ENCODE measurements at places on chromosomes 5 and 9. TPM values are rescaled to one million over a fixed set of nuclear protein-coding genes. Genes with fewer than 3 reads are reported as not detected.

The CCDC180 gene
- total RNA-seq = 2.0 TPM

The CCDC152 gene
- total RNA-seq = 7.9 TPM

The KCNIP1 gene
- total RNA-seq = not detected

The ARL10 gene
- 3.9 TPM for total RNA-seq

DNA sequence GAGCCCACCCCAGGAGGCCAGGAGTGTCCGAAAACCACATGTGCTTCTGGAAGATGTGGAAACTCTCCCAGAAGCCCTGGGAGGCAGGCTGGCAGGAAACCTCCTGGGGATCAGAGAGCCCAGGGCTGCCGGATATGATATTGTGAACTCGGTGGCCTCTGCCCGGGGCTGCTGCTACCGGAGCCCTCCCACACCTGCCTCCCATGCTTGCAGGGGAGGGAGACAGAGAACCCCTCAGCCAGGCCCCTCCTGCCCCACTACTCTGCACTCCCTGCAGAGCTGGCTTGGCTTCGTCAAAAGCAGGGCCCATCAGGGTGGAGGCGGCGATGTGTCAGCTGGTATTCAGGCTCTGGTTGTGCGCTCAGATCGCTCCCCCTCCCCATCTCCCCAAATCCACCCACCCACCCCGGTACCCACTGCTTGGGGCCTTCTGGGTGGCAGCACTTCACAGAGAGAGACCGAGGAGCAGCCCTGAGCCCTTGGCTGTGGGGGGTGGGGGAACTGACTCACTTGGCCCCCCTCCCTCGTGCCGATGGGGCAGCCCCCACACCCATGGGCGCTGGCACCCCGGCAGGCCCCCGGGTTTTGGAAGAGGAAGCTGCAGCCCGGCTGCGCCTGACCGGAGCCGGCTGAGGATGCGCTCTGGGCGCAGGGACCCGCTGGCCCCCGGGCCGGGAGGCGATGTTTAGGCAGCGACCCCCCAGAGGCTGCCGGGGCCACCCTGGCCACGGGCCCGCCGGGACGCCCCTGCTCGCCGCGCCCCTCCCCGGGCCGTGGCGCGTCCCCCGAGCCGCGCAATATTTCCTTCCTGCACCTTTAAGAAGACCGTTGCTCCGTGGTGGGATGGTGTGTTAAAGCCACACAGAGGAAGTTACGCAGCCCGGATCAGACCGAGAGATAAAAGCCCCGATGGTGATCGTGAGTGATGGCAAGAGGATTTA, 786 bp upstream of the NTNG2 start:
- H3K4me3 ChIP-seq = peak overlapping the region; percentile 84
- DNase-seq = peak; percentile 65
- H3K36me3 ChIP-seq = peaks cover 1% of the 10 kb centered on the region
- no peak overlapping the region for H3K27ac ChIP-seq

DNA sequence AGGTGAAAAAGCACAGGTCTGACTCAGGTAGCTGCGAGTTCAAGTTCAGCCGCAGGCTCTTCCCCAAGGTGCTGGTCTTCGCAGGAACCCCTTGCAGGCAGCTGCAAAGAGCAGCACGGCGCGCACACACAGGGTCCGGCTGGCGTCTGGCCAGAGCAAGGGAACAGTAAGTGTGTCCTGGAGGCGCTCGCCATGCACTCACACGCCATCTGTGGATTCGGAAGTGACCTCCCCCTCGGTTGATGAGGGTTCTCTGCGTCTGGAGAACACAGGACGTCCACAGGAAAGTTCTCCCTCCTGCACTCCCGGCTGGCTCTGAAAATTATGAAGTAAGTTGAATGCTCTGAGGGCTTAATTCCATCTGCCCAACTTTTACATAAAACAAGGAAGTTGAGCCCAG, 14.0 kb upstream of the EGFL7 start:
- H3K4me3 ChIP-seq = no peak overlapping the region
- H3K36me3 ChIP-seq = no peaks in the 10 kb centered on the region
- no peaks in the 10 kb centered on the region for H3K4me1 ChIP-seq
- no peak for DNase-seq
- H3K27ac ChIP-seq = no peak overlapping the region

DNA sequence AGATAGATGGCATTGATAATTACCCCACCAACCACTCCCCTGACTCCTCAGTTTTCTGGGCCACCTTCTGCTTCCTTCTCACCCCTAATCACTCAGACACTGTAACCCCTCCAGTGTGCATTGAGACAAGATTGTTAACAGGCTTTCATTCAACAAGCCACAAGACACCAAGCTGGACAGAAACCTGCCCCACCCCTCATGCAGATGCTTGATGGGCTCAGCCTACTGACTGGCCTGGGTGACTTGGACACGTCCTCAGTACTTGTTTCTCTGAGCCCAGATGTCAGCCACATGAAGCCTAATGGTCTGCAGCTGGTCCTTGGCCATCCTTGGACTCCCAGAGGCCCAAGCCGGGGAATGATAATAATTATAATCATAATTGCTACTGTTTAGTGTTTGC, 71.4 kb upstream of the SMIM23 start:
- no peak overlapping the region for H3K27ac ChIP-seq
- peaks cover 6% of the 10 kb centered on the region for H3K27me3 ChIP-seq
- H3K4me1 ChIP-seq = no peaks in the 10 kb centered on the region
- H3K36me3 ChIP-seq = no peaks in the 10 kb centered on the region

- H3K36me3 ChIP-seq = no peaks in the 10 kb centered on the region
- H3K4me3 ChIP-seq = no peak overlapping the region
- peak; percentile 25 for DNase-seq
- H3K27ac ChIP-seq = no peak overlapping the region
- H3K4me1 ChIP-seq = no peaks in the 10 kb centered on the region
Observed at GRCh38 chr9:38727497-38728001, 7.6 kb upstream of the FAM240B start.

DNA sequence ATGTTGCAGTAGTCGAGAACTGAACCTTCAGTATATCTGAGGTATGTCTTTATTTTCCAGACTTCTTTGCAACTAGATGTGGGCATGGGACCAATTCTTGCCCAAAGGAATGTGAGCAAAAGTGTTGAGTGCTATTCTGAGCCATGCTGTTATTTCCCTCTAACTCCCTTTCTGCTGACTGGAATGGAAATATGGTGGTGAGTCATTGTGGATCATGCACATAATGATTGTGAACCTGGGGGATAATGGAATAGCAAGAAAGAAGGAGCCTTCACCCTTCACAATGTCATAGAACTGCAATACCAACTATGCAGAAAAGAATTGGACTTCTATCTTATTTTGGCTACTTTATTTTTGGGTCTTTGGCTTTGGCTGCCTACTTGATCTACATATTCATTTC, 10.3 kb upstream of the DOCK2 start:
- no peaks in the 10 kb centered on the region for H3K36me3 ChIP-seq
- peaks cover 3% of the 10 kb centered on the region for H3K27me3 ChIP-seq
- no peak for DNase-seq
- no peak overlapping the region for H3K4me3 ChIP-seq
- no peak overlapping the region for H3K27ac ChIP-seq

DNA sequence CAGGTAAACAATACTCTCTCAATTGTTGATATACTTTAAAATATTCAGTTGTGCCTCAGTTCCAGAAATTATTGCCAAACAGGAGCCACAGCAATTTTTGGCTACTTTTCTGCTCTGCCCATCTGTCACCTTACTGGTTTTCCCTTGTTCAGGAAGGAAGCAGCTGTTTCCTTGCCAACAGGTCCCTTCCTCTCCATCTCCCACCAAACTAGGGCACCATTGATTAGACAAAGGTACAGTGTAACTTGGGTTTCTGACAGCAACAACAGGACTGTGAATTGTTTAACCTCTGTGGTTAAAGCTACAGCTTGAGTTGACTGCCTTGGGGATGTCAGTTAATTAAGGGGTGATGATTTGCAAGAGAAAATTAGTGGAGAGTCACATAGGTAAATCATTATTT, 76.9 kb downstream of the PIP5K1B start:
- DNase-seq = no peak
- H3K4me1 ChIP-seq = peaks cover 16% of the 10 kb centered on the region
- peak overlapping the region; percentile 7 for H3K4me3 ChIP-seq
- H3K27ac ChIP-seq = no peak overlapping the region

DNA sequence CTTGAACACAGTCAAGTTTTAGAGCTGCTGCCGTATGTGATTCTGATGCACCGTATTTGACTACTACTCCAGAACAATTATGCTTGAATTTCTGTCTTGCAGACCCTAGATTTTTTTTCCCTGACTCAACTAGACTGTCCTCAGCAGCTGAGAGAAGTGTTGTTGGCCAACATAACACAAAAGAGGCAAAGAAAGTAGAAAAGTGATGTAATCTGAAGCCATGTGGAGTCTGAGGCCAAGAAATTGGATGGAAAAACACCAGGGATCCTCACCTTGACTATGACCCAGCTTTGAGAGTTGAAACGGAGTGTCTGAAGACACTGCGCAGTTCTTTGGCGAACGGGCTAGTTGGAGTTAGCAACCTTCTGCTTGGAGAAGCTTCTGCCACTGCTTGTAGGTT, 36.3 kb upstream of the FGF1 start:
- peaks cover 11% of the 10 kb centered on the region for H3K4me1 ChIP-seq
- H3K36me3 ChIP-seq = no peaks in the 10 kb centered on the region
- DNase-seq = no peak
- no peak overlapping the region for H3K27ac ChIP-seq
- H3K4me3 ChIP-seq = no peak overlapping the region

DNA sequence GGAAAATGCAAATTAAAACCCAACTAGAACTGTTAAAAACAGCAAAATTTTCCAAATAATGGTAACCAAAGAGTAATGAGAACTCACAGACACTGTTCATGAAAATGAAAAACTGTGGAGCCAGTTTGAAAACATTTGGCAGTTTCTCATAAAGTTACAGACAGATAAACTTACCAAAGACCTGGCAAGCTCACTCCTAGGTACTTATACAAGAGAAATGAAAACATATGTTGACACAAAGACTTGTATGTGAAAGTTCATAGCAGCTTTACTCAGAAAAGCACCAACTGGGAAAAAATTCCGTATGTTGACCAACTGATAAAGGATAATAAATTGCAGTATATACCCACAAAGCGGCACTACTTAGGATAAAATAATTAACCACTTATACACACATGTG, 10.3 kb downstream of the ZNF782 start:
- no peaks in the 10 kb centered on the region for H3K27me3 ChIP-seq
- H3K36me3 ChIP-seq = peaks cover 71% of the 10 kb centered on the region
- peaks cover 28% of the 10 kb centered on the region for H3K4me1 ChIP-seq
- DNase-seq = no peak
- no peak overlapping the region for H3K27ac ChIP-seq

- H3K27ac ChIP-seq = no peak overlapping the region
- no peaks in the 10 kb centered on the region for H3K36me3 ChIP-seq
- DNase-seq = no peak
- H3K27me3 ChIP-seq = peaks cover 5% of the 10 kb centered on the region
Observed at GRCh38 chr9:77534376-77535057, 113.6 kb downstream of the GNA14 start.

- DNase-seq = no peak
- H3K27me3 ChIP-seq = no peaks in the 10 kb centered on the region
- H3K4me3 ChIP-seq = no peak overlapping the region
- H3K36me3 ChIP-seq = no peaks in the 10 kb centered on the region
- no peaks in the 10 kb centered on the region for H3K4me1 ChIP-seq
Observed at GRCh38 chr5:44002381-44002901, 386.8 kb downstream of the FGF10 start.

GRCh38 chr9:93827545-93828330, 127.4 kb downstream of the BARX1 start:
- peaks cover 8% of the 10 kb centered on the region for H3K4me1 ChIP-seq
- H3K36me3 ChIP-seq = no peaks in the 10 kb centered on the region
- DNase-seq = peak; percentile 46
- H3K27me3 ChIP-seq = peaks cover 40% of the 10 kb centered on the region
- H3K4me3 ChIP-seq = no peak overlapping the region

- no peaks in the 10 kb centered on the region for H3K36me3 ChIP-seq
- H3K4me1 ChIP-seq = no peaks in the 10 kb centered on the region
- peak; percentile 20 for DNase-seq
- no peak overlapping the region for H3K4me3 ChIP-seq
- no peak overlapping the region for H3K27ac ChIP-seq
Observed at GRCh38 chr5:156800929-156801328, 49.2 kb upstream of the PPP1R2B start.

- H3K27ac ChIP-seq = no peak within 1 kb of the TSS
- H3K4me1 ChIP-seq = peaks cover 16% of the 10 kb centered on the region
- H3K4me3 ChIP-seq = peak within 1 kb of the TSS; percentile 80
- H3K36me3 ChIP-seq = peaks cover 2% of the 10 kb centered on the region
- peaks cover 11% of the 10 kb centered on the region for H3K27me3 ChIP-seq
- peak; percentile 67 for DNase-seq
Observed at GRCh38 chr5:76818844-76819831, at the start of gene F2RL1. Gene F2RL1, plus strand, starts transcription at chr5:76819030. Its CDS starts 153 bp downstream, at chr5:76819183.

DNA sequence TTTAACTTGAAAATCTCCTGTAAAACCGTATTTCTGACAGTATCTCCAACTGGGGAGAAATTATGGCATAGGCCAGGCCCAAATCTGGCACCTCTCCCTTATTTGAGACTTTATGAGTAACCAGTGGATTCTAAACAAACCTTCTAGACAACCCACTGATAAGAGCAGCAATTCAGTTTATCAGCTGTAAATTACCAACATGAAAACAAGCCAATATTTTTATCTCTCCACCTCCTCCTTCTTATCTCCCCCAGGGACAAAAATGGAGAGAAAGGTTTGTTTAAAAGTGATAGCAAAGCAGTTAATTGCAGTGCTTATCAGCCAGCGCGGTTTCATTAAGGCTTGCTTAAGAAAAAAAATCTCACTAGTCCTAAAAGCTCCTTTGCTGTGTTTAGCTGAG, 53.8 kb downstream of the KCNV2 start:
- no peak overlapping the region for H3K27ac ChIP-seq
- DNase-seq = no peak
- peaks cover 4% of the 10 kb centered on the region for H3K4me1 ChIP-seq
- no peaks in the 10 kb centered on the region for H3K27me3 ChIP-seq
- H3K4me3 ChIP-seq = no peak overlapping the region

- H3K27me3 ChIP-seq = no peaks in the 10 kb centered on the region
- no peak overlapping the region for H3K4me3 ChIP-seq
- peak overlapping the region; percentile 100 for H3K27ac ChIP-seq
- H3K4me1 ChIP-seq = peaks cover 87% of the 10 kb centered on the region
Observed at GRCh38 chr5:157175071-157175612, 5.5 kb upstream of the ITK start.

DNA sequence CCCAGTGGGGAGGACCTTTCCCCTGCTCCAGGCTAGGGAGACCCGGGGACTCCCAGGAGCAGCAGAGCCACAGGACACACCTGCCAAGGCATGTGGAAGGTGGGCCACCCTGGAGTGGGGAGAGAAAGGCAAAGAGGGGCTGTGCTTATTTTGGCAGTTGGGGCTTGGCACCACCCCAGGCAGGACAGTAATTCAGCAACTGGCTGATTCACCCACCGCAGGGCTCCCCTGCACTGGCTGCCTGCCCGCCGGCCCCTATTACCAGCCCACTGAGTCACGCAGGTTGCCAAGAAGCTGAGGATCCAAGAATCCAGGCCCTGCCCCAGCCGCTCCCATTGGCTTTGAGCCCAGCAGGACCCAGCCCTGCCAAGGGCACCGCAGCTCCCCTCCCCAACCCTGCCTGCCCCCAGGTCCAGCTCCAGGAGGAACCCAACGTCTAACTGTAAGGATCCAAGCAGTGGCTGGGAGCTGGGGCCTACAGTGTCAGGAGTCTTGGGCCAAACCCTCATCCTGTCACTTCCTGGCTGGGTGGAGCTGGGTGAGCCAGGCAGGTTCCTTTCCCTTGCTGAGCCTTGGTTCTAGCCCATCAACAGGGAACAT, 14.2 kb upstream of the RALGDS start:
- peaks cover 3% of the 10 kb centered on the region for H3K36me3 ChIP-seq
- H3K27ac ChIP-seq = peak overlapping the region; percentile 96
- H3K27me3 ChIP-seq = no peaks in the 10 kb centered on the region
- H3K4me1 ChIP-seq = peaks cover 69% of the 10 kb centered on the region
- DNase-seq = peak; percentile 79

- peak; percentile 17 for DNase-seq
- H3K36me3 ChIP-seq = no peaks in the 10 kb centered on the region
- H3K27me3 ChIP-seq = peaks cover 9% of the 10 kb centered on the region
- H3K4me1 ChIP-seq = no peaks in the 10 kb centered on the region
Observed at GRCh38 chr9:99595796-99596195, 225.9 kb upstream of the NR4A3 start.
